Right lung (tissue), 10 donors: ENCODE measurements at places on chromosomes 11 and 22.

- DNase-seq: no peak
Measured at GRCh38 chr11:114386545-114386944, 13.8 kb downstream of the C11orf71 start.

DNA sequence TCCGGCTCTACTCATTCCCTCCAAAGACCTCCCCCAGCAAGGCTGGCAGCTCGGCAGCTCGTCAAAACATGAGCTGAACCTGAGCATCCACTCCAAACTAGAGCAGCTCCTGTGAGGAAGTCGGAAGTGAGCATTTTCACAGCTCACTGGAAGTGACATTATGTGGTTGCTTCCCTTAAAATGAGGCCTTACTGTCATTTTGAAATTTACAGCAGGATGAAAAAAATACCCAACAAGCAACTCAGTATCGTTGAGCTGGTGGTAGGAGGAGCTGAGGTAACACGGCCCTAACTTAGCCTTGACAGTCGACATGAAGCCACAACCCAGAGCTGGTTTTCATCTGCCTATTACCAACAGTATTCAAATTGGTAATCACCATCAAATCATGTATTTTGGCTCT, 38.0 kb upstream of the ARFGAP3 start:
- no peak for DNase-seq

- no peak for DNase-seq
Measured at GRCh38 chr22:39999144-39999757, 4.5 kb downstream of the FAM83F start.

GRCh38 chr11:46725338-46726205, 6.6 kb downstream of the F2 start:
- DNase-seq: no peak

DNA sequence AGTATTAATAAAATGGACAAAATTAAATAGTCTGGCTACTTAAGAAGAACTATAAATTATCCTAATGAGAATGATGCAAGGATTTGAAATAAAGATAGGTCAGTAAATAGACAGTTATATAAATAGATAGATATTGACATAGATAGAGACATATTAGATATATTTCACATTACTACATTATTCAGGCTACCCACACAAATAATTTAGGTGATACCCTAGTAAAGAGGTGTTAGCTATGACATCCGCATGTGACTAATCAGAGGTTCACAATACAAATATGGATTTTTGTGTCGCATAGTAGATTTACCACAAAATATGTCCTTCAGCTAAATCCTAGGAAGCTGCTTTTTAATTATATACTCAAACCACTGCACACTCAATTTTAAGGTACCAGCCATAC, 729.0 kb upstream of the ANO3 start:
- DNase-seq: no peak

DNA sequence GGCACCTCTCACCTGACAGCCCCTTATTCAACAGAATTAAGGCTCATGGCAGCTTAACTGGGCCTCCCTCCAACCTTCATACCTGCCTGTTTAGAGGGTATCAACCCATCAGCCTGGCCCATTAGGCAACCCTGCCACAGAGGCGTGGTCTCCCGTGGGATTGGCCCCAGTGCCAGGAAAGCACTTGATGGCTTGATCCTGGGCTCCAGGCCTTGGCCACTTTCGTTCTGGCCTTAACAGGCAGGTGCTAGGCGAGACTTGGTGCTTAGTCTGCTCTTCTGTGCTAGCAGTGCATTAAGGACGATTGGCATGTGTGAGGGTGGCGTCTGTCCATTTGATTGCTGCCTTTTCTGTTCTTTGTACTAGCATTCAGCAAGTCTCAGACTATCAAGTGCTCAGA, 75.2 kb downstream of the CABIN1 start:
- no peak for DNase-seq

- no peak for DNase-seq
Measured at GRCh38 chr11:70846781-70847655, 405.4 kb downstream of the SHANK2 start.

DNA sequence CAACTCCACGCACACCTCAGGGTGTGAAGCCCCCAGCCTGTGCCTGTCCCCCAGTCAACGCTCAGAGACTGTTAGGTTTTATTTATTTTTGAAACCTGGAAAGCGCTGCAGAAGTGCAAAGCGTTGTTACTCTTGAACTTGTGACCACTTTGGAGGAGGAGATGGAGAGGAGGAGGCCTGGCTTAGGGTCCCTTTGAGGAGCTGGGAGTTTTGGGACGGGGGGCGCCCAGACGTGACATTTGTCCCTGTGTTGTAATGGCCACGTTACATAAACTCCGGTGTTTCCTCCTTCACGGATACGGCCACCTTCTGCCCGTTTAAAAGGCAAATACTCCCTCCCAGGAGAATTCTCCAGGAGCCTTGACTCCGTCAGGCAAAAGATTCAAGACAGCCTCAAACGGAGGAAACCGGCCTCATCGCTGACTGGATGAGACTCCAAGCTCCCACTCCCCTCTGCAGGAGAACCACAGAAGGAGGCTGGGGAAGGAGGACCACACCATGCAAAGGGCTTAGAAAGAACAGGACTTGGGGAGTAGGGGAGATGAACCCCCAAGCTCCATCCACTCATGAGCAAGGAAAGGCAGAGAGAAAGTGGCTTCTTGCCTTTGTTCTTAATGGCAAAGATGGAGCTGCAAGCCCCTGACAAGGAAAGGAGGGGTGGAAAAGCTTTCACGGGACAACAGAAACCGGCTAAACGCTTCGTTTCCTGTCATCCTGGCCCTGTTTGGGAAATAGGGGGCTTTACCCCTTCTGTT, 630 bp downstream of the PIK3IP1 start:
- DNase-seq: no peak

GRCh38 chr22:35852076-35852475, 134.4 kb downstream of the APOL5 start:
- DNase-seq: no peak

DNA sequence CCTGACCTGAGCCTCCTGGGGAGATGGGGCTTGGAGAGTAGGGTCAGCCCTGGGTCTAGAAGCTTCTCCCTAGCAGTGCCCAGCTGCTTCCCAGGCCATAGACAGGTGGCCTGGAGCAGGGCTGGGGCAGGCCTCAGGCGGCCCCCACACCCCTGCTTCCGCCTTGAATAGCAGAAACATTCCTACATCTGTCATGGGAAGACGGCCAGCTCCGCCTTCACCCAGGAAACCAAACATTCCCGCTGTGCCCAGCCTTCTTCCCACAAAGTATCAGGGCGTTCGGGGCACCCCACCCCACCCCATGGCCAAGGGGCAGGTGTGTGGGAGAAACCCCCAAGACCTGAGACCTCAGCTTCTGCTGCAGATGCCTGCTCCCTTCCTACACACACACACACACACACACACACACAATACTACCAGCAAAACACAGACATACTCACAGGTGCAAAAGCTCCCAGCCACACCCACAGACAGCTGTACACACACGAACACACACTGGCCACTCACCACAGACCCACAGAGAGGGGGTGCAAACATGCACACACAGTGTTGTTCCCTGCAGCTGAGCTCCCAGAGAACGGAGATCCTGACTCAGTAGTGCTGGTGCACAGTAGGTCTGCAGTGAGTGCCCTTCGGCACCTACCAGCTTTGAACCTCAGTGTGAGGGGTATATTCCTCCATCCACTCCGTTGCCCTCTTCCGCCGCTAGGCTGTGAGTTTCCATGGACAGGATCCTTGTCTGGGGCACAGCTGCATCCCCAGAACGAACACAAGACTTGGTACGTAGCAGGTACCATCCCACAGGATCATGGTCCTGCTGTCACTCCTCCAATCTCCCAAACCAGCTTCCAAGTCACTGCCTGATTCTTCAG, 37.4 kb downstream of the PDGFB start:
- no peak for DNase-seq
